ENCODE measurements at places on chromosomes 1 and 21.

DNA sequence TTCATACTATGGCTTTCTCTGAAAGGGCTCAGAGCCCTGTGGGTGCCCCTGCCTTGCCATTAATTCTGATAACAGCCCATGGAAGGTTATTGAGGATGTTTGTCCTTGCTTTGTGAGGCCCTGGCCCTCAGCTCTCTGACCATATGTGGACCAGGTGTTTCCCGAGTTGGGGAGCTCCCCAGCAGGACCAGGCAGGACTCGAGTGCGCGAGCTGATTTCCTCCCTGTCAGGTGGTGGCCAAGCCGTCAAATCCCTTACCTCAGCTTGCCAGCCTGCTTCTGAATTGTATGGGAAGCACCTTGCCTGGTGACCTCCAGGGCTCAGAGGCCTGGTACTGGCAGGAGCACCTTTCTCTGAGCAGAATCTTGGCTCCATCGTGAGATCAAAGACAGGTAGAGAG is 17.9 kb upstream of the SDE2 start:
- DNase-seq: no peak

GRCh38 chr1:26754086-26754874 is 33.5 kb upstream of the PIGV start:
- DNase-seq: no peak

DNA sequence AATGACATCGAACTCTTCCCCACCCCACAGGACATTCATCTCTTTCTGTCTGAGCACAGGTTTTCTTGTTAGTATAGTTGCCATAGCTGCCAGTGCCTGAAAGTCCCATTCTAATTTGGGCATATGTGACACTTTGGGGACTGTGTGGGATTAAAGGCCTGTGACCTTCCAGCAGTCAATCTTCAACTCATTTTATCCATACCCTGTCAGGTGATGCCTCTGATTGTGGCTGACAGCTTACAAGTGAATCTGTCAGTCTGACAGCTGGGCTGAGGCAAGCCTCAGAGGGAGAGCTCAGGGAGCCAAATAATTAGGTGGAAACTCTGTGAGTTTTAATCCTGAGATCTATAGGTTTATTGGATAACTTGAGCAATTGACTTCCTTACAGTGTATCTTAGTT is 29.6 kb downstream of the ZCCHC17 start:
- DNase-seq: no peak

DNA sequence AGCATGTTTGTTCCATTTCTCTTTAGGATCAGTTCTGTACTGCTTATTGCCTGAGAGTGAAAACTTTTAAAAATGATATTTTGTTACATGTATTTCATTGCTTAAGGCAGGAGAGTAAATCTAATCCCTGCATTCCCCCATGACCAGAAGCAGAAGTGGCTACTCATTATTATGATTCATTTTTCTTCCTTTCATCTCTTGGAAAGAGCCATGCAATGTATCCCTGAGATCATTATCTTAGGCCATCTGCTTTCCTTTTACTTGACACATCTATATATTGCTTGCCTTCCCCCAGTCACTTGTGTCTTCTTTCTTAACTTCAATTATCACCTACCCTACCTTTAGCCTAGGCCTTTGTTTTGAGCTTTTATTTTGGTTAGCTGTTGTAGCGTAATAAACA is 430.4 kb upstream of the CHRM3 start:
- DNase-seq: no peak

DNA sequence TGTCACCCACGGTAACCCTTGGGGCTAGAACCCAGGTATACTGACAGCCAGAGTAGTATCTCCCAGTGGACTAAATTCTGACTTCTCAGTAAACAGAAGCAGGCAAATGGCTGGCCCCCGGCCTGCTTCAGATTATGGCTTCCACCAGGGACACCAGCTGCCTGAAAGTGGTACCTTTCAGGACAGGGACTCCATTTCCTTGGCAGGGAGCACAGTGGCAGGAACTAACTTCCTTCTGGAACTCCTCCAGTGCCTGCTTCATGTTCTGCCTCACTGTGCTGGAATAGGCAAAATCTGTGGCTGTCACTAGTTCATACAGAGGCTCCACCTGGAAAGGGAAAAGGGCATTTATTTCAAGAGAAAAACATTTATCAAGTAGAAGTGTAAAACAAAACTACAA is 32.7 kb downstream of the C8B start:
- DNase-seq: no peak

- no peak for DNase-seq
Observed at GRCh38 chr1:211359876-211360275, 33.2 kb downstream of the TRAF5 start.

GRCh38 chr1:58460469-58460868 is 86.1 kb downstream of the OMA1 start:
- no peak for DNase-seq
